ENCODE measurements at places on chromosomes 12 and 14. TPM values are rescaled to one million over a fixed set of nuclear protein-coding genes. Genes with fewer than 3 reads are reported as not detected.

DNA sequence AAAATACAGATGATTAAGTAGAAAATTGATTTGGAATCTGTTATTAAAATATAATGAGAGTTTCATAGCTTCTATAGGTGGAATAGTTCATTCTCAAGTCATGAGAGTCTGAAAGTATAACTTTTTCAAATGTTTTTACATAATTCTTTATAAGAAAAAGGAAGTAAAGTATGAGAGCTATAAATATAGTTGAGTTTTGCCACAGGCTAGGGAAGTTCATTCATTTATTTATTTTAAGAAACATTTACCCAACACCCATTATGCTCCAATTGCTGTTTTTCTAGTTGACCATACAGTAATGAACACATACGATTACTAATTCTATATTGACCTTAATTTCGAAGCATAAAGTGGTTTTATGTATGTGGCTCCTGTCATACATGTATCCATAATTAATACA is 24.8 kb downstream of the LRRIQ1 start:
- DNase-seq, result no peak

GRCh38 chr12:97557116-97557515 is 94.5 kb downstream of the RMST start:
- DNase-seq, result peak; percentile 3

DNA sequence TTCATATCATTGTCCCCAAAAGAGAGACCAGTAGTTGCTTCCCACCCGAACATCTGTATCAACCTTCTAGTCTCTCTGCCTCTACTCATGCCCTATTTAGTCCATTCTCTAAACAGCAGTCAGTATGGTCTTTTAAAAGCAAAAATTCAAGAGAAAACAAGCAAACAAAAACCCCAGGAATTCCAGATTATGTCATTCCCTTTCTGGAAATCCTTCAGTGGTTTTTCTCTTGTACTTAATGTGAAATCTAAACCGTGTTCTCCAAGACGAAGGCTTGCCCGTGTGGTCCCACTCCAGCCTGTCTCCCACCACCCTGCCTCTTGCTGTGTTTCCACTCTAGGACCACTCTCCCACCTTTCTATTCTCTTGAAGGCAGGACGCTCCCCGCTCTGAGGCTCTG is 90.8 kb downstream of the TMEM30B start:
- DNase-seq, result no peak

DNA sequence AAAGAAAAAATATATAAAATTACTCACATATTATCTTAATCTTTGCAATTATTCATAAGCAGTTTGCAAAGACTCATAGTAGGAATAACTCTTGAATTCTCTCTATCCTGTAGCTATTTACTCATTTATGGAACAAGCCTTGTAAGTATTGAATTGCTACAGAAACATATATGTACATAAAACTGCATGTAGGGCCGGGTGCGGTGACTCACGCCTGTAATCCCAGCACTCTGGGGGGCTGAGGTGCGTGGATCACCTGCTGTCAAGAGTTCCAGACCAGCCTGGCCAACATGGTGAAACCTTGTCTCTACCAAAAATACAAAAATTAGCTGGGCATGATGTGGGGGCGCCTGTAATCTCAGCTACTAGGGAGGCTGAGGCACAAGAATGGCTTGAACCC is 286.2 kb downstream of the PPFIA2 start:
- DNase-seq, result no peak

DNA sequence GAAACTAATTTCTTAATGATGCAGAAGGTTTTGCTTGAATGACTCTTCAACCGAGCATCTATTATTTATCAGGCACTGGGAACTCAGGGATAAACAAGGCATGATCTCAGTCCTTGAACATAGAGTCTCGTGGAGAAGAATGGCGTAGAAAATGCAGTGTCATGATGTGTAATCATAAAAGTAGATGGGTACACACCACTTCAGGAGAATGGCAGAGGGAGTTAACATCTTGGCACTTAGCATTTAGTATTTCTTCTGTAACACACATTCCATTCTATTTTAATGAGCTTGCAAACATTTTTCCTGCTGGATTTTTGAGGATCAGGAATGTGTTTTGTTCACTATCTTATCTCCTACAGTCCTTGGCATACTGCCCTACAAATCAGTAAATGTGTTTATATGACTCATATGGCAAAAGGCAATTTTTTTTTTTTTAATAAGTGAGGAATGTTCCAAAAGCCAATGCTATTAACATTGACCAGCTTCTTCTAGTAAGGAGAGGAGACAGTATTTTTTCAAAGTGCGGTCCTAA is 3.8 kb downstream of the TXNRD1 start:
- DNase-seq, result peak; percentile 95

GRCh38 chr14:32382704-32383103 is 53.6 kb downstream of the AKAP6 start:
- no peak for DNase-seq

- no peak for DNase-seq
Observed at GRCh38 chr14:22265319-22266141, 323.5 kb downstream of the DAD1 start.

- DNase-seq, result peak; percentile 4
Observed at GRCh38 chr14:47442211-47442610, 233.2 kb downstream of the MDGA2 start.

DNA sequence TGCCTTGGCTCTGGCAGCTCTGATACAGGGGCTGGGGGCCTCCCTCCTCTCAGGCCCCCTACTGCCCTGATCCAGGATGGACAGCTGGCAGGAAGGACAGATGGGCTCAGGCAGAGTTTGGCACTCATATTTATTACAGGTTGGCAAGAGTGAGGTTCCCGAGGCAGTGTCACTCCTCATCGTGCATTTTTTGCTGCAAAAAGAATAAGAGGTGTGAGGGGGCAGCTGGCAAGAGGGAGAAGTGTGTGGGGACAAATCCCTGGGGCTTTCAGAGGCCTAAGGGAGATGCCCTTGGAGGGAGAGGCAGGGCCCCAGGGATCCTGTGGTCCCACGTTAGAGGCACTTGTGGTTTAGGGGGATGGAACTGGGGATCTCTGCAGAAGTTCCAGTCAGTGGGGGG is 5.0 kb downstream of the CMTM5 start:
- DNase-seq, result no peak

DNA sequence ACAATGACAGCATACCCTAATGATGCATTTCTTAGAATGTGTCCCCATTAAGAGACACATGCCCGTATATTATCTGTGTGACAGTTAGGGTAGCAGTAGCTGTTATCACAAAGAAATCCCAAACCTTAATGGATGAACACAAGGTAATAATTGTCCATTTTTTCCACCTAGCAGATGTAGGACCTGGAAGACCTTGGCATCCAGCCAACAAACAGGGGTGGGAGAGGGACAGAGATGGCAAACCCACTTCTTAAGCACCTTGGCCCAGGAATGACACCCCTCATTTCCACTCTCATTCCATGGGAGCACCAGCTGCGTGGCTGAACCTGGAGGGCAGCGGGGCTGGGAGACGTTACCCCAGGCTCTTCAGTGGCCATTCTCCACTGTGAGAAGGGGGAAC is 679.0 kb downstream of the AACS start:
- DNase-seq, result no peak

GRCh38 chr12:123761841-123762714 is at the start of gene DNAH10:
TSS of gene DNAH10 (plus strand) at chr12:123762301. CDS start at chr12:123762337, 36 bp downstream.
- DNase-seq, result peak; percentile 32

DNA sequence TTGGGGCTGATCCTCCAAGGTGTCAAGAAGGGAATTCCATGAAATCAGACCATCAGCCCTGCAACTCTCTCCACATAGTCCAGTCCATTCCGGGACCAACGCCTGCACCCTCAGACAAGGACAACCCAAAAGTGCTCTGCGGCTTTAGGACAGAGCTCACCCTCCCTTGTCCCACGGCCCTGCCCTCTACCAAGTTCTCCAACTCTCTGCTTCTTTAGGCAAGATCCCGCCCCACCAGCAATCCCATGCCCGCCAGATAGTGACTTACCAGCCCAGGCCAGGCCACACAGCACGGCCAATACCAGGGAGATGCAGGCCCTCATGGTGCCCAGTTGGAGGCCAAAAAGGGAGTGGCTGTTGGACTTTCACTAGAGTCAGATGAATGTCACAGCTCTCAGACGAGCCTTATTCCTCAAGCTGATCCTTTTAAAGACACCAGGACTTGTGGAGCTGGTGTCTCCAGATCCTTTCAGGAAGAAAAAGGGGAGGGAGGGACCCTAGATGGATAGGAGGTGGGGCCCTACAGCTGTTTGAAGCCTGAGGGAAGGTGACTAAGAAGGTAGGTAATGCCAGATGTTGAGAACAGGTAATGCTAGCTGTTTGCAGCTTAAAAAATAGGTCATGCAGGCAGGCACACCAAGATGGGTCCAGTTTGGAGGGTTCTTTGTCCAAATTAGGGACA is at the start of gene ENDOU:
ENDOU (minus strand) TSS at position 400 of the 682 bp plus-strand sequence; CDS start at position 323, 77 bp downstream.
- DNase-seq, result no peak

GRCh38 chr12:74365178-74365964 is 172.3 kb upstream of the ATXN7L3B start:
- peak; percentile 57 for DNase-seq

DNA sequence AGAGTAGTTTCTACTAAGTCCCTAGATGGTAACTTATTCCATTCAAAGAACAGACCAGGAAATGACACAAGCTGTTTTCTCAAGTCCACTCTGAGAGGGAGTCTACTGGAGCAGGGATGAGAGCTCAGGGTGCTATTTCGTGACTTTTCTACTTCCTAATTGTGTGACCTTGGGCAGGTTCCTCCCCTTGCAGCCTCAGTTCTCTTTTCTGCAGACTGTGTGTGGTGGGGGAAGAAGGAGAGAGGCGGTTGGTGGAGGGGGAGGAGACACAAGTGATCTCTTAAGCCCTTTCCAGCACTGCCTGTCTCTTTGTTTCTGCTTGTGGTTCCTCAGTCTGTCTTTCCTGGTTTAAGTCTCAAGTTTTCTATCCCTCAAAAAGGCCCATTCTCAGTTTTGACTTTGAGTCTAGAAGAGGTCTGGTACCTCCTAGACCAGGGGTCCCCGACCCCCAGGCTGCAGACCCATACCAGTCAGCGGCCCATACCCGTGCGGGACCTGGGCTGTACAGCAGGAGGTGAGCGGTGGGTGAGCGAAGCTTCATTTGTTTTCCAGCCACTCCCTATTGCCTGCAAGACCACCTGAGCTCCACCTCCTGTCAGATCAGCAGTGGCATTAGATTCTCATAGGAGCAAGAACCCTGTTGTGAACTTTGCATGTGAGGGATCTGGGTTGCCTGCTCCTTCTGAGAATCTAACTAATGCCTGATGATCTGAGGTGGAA is 10.7 kb downstream of the FGF6 start:
- DNase-seq, result no peak

DNA sequence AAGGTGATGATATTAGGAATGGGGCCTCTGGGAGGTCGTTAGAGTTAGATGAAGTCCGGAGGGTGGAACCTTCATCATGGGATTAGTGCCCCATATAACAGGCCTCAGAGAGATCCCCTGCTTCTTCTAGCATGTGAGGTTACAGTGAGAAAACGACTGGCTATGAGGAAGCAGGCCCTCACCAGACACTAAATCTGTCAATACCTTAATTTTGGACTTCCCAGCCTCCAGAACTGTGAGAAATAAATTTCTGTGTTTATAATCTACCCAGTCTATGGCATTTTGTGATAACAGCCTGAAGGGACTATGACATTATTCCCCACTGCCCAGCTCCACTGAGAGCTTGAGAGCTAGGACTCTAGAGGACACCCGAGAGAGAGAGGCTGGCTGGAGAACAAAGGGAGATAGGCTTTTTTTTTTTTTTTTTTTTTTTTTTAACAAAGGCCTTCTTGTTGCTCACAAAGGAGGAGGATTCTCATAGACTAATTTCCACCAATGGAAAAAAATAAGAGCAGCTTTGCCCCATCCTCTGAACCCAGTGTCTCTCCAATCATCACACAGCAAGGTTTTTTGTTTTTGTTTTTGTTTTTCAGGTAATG is 87.8 kb upstream of the EEA1 start:
- DNase-seq, result peak; percentile 69

- DNase-seq, result peak; percentile 20
Observed at GRCh38 chr14:64137657-64138290, 156.4 kb downstream of the ESR2 start.

DNA sequence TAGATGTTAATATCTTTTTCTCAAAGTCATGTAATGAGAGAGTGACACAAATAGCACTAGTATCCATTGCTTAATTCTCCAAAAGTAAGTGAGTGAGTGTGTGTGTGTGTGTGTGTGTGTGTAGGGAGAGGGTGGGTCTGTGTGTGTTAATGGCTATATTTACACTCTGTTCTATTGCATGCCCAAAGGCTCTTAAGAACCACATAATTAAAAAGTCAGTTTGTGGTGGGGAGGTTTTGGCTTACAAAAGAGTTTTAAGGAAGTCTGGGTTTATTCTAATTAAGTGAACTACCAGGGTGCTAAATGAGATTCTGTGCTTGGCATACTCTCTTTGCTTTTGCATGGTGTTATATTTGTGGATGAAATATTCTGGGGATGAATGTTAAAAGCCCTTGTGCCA is 1897.6 kb upstream of the FLRT2 start:
- DNase-seq, result no peak

GRCh38 chr12:113130457-113131135 is 5.0 kb downstream of the RASAL1 start:
- no peak for DNase-seq

DNA sequence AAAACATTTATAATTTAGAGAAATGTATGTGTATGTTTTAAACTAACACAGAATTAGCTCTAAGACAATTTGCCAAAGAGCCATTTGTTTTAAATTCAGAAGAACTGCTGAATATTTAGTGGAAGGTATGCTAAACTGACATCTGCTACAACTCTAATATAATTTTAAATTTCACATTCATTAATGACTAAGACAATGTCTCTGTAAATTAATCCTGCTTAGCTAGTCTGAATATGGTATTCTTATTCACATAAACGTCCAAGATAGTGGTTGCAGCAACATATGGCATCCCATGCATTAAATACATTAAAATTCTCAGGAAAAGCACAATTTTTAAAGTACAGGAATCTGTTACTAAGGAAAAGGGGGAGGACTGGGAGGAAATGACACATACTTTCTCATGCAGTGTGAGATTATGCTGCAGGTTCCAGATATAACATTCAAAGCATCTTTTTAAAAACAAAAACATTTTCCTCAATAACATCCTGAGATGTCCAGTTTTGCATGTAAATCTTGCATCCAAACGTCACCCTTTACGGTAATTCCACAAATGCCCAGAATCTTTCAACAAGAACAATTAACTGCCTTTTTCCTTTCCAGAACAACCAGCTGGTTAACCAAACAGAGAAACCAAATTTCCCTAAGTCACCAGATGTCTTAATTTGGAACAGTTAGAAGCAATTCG is 26.9 kb downstream of the WDR89 start:
- peak; percentile 98 for DNase-seq

DNA sequence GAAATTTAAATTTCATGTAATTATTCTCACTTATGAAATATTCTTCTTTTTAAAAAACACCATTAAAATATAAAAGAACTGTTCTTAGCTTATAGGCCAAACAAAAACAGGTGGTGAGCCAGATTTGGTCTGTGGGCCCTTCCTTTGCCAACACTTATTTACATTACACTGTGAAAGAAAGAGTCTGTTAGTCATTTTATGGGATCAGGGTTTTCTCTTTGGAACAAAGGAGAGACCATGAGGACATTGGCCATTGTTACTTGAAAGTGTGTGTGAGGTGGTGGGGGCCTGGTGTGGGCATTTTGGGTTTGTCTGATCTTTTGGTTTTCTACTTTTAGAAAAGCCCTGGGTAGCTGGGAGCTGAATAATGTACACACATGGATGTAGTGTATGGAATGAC is 62.7 kb downstream of the TTC6 start:
- no peak for DNase-seq

TNFAIP2 gene
- 37.5 TPM for total RNA-seq

CELA1 gene
- not detected for total RNA-seq

C12orf54 gene
- total RNA-seq, result not detected

HAL gene
- 0.62 TPM for total RNA-seq

OR6C2 gene
- total RNA-seq, result not detected

PTPRB gene
- 151 TPM for total RNA-seq

TRIAP1 gene
- total RNA-seq, result 46.0 TPM

MIPOL1 gene
- 31.3 TPM for total RNA-seq

KRT7 gene
- 420 TPM for total RNA-seq

DBX2 gene
- not detected for total RNA-seq

CIT gene
- total RNA-seq, result 61.8 TPM

Data from endothelial cell of umbilical vein (primary cell).